ENCODE measurements at places on chromosomes 6 and 20.

DNA sequence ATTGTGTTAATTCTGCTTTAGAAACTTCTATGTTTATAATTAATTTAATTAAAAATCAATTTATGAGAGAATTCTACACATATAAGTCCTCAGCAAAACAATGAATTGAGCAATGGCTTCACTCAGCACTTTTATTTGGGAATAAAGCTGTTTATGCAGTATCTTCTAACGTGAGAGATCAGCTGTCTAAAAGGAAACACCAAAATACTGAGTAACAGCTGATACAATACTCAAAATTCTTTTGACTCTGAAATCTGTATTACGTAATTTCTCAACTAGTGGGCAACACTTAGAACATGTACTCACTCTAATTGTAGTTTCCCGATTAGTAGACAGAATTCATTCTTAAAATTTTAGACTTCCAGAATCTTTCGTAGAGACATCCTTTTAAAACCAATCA, 49.8 kb downstream of the MAP3K7 start:
- DNase-seq = no peak

GRCh38 chr20:60034231-60035110, 76.2 kb downstream of the CDH26 start:
- no peak for DNase-seq

- no peak for DNase-seq
These were observed 423.1 kb downstream of the MAFB start for GRCh38 chr20:40265825-40266533.

DNA sequence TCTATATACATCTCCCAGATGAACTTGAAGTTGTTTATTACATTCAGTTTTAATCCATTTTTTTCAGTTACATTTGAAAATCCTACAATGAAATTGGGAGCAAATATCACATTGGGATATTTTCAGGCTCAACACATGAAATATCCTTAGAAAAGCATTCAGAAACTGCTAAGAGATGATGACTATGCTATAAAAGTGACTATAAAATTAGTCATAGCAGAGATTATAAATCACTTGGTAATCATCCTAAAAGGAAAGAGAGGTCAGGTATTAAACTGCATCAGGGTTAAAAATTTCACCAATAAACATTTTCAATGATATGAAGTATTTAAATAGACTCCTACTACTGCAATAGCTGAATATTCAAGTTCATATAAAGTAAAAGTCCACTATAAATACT, 987.7 kb downstream of the GRIK2 start:
- DNase-seq = no peak

- no peak for DNase-seq
These were observed 25.7 kb upstream of the CTNNBL1 start for GRCh38 chr20:37668166-37668565.

DNA sequence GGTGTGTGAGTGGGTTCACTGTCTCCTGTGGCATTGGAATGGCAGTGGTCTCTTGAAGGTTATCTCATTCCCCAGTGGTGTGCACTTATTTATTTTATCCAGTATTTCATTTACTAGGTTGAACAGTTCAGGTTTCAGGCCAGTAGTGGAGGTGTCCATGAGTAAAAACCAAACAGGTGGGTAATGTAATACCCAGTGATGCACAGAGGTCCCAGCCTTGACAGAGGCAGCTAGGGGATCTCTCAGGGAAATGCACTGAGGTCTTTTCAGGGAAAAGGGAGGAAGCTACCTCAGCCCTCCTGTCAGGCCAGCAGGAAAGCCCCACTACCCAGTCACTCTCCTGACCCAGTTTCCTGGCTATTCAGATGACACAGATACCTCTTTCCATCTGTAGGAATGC, 403.6 kb downstream of the UTRN start:
- DNase-seq = no peak

DNA sequence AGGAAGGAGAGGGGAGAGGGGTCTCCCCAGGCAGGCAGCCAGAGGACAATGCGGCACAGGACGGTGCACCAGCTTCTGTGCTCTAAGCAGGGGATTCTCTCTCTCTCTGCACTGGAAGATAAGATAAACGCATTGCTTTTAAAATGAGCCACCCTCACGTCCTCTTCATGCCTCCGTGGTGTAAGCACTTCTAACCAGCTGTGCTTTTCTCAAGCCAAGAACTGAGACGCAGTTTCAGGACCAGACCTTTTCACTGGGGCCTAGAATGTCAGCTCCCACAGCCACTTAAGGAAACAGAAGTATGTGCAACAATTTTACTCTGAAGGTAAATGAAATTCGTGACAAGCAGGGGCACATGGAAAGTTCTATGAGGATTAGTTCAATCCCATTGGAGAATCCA, 82.4 kb downstream of the PSMB1 start:
- no peak for DNase-seq

GRCh38 chr6:57313711-57314471, 3.5 kb upstream of the PRIM2 start:
- DNase-seq = no peak

DNA sequence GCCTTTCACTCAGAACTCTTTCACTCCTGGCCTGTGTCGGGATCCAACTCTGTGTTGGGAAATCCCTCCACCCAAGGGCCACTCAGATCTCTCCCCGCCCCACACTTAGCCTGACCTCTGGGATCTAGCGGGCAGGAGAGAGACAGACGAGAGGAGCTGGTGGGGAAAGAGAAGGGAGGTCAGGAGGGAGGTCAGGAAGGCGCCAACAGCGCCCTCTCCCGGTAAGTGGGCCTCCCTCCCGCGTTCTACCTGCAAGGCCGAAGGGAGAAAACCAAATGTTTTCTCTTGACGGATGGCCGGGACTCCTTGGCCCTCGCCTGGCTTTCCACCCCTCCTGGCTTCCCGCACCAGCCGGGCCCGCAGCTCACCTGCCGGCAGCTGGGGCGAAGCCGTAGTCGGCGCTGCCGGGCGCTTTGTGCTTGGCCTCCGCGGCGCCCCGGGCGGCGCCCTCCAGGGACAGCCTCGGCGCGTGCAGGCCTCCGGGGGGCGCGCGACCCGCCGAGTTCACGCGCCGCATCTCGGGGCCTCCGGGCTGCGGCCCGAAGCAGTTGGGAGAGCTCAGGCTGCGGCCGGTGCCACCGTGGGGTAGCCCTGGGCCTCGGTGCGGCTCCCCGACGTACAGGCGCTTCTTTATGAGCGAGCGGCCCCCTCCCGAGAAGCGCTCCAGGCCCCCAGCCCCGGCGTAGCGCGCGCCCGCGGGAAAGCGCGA, 38.2 kb downstream of the C6orf132 start:
- no peak for DNase-seq

- DNase-seq = no peak
These were observed 12.7 kb downstream of the KCNS1 start for GRCh38 chr20:45088247-45088646.

DNA sequence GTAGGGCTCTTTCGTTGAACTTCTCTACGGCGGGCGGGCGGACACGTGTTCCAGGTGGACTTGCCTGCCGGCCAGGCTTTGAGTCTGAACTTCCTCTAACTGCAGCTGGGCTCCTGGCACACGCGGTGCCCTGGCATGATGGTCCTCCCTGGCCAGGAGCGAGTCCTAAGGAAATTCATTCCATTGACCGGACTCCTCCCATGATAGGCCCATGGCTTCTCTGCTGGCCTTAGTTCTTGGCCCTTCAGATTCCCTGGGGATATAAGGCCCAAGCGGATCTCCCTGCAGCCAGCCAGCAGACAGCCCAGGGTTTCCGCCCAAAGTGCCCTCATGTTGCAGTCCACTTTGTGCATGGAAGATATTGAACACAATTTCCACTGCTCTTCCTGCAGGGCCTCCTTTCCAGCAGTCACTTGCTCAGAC, 39.4 kb downstream of the TBC1D7 start:
- no peak for DNase-seq

- DNase-seq = no peak
These were observed 264.4 kb upstream of the PRDM1 start for GRCh38 chr6:105821777-105822176.

- DNase-seq = no peak
These were observed 89.3 kb downstream of the CAP2 start for GRCh38 chr6:17482711-17483110.

GRCh38 chr20:41654884-41655283, 36.7 kb upstream of the CHD6 start:
- no peak for DNase-seq

DNA sequence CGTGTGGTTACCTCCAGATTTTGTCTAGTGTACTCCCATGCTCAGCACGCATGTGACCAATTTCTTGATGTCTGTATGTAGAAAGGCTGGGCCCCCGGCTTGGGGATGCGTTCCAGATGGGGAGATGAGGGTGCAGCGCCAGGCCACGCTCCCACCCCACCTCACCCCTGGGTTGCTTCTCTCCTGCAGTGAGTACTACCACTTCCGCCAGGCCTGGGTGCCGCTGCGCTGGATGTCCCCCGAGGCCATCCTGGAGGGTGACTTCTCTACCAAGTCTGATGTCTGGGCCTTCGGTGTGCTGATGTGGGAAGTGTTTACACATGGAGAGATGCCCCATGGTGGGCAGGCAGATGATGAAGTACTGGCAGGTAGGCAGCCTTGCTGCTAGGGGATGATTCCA, 11.5 kb upstream of the SRF start:
- DNase-seq = no peak

DNA sequence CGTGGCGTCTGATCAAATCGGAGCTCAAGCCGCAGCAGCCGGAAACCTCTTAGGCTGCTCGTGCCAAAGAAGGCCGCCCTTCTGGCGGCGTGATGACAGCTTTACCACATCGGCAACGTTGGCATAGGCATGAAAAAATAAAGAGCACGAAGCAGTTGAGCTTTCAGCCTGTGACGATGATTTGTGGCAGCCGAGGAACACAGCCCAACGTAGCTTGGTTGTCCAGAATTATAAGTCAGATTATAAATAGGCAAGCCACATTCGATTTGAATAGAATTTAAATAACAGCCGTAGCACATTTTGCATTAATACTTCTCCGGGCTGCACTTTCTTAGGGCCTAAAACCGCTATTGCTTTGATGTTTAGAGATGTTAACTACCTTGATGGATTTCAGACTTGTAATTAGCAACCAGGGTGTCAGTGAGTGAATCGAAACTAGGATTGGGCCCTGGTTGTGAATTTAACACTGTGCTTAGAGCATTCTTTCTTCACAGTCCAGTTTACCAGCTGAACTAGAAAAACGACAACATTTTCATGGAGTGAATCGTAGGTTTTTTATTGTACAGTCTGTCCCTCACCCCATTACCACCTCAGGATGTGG, 864 bp upstream of the BCLAF1 start:
- peak; percentile 67 for DNase-seq

DNA sequence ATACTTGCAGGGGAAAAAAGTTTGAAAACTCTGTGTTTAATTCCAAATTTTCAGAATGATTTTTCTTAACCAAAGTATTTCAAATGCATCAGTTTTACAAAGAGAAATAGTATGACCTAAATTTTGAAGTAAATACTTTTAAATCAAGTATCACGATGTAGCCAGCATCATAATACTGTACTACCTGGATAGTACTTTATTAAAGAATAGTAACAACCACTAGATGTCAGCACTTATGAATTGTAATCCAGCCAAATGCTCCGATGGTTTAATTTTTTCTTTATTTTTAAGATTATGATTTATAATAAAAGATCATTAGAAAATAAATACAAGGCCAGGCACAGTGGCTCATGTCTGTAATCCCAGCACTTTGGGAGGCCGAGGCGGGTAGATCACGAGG, 37.2 kb upstream of the HACE1 start:
- no peak for DNase-seq
